ENCODE measurements at places on chromosomes 12 and 14.

GRCh38 chr12:131738196-131738595, 27.3 kb downstream of the SFSWAP start:
- DNase-seq: no peak

- no peak for DNase-seq
Observed at GRCh38 chr14:51094282-51094821, 553 bp downstream of the TRIM9 start.

DNA sequence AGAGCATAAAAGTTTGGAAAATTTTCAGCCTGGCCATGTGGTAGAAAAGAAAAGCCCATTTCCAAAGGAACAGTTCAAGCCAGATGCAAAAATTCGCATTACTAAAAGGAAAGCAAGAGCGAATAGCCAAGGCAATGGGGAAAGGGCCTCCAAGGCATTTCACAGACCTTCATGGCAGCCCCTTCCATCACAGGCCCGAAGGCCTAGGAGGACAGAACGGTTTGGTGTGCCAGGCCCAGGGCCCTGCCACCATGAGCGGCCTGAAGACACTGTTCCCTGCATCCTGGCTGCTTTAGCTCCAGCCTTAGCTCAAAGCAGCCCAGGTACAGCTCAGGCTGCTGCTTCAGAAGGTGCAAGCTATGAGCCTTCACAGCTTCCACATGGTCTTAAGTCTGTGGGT, 243.5 kb downstream of the PCNX1 start:
- DNase-seq: no peak

- no peak for DNase-seq
Observed at GRCh38 chr12:121439715-121440114, 39.8 kb downstream of the RNF34 start.

DNA sequence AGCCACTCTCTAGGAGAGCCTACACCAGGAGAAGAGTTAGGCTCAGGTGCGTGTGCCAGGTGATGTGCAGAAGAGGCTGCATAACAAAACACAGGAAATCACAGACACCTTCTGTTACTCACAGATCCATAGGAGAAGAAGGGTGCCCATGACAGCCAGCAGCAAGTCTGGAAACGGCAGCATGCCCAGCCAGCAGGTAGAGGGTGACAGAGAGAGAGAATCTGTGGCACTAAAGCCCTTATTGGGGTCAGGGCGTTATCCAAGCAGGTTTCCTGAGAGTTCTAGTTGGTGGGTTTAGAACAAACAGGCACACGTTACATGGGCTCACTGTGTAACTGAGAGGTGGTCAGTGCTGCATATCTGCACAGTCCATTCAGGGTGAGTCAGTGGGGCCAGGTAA, 14.9 kb upstream of the SLC8A3 start:
- DNase-seq: no peak

- DNase-seq: peak; percentile 95
Observed at GRCh38 chr12:46523863-46524770, 151.5 kb upstream of the SLC38A2 start.

DNA sequence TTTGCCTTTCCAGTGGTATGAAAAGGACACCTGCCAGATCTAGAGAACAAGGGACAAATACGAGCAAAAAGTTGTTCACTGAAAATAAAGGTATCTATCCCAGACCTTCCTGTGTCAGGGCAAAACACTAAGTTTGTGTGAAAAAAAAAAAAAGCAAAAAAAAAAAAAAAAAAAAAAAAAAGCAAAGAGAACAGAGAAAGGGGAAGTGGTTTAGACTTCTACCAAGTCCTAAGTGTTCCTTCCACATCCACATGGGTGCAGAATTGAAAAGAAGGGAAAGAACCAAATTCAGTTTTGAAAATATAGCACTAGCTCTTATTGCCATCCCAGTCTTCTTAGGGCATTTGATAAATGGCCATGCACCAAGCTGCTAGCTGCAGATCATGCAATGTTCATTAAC, 41.7 kb downstream of the ZCRB1 start:
- DNase-seq: no peak

- DNase-seq: peak; percentile 74
Observed at GRCh38 chr12:42421844-42422779, 96.1 kb downstream of the PPHLN1 start.

DNA sequence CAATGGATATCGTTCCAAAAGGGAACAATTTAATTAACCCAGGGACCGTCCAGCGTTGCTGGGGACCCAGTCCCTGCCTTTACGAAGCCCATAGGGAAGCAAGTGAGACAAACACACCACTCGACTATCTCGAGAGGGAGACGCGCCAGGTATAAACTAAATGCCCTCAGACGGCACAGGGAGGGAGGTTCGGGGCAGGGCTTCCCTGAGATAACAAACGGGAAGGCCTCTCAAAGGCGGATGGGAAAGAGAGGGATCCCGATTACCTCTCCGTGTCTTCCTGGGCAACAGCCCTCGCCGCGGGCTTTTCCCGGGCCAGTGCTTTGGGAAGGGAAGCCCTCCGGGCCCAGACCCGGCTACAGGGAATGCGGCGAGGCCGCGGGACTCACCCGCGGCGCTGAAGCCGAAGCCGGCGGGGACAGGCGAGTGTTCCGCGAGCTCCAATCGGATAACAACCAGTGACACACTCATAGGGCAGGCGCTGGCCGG, 390 bp downstream of the BRAP start:
- no peak for DNase-seq

DNA sequence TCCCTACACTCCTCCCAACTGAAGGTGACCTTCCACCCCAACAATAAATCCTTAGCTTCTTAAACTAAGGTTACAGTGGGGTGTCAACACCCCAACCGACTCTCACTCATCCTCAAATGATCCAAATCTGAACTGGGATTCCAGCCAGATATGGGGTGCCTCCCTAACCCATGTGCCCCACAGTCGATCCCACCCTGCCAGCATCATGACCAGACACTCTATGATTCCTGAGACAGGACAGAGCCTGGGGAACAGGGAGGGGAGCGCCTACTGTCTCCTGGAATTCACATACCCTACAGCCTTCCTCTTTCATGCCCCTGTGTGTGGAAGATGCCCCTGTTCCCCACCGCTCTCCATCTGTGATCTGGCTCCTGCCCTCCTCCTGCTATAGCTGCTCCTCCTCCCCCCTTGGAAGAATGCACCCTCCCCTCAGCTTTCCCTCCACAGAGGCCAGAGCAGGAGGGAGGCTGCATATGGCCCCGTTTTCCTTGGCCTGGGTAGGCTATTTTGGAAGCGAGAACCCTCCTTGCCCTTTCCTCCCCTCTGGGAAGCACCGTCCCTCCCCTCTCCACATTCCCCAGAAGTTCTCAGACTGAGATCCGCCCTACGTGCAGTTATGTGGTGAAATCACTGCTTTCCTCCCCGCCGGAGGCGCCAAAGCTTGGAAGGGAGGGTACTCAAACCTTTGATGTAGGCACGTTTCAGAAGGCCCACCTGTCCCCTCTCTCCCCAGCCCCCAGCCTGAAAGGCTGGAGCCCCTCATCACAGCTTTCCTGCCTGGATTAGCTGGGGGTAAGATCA, 48.0 kb downstream of the SMUG1 start:
- DNase-seq: peak; percentile 79

DNA sequence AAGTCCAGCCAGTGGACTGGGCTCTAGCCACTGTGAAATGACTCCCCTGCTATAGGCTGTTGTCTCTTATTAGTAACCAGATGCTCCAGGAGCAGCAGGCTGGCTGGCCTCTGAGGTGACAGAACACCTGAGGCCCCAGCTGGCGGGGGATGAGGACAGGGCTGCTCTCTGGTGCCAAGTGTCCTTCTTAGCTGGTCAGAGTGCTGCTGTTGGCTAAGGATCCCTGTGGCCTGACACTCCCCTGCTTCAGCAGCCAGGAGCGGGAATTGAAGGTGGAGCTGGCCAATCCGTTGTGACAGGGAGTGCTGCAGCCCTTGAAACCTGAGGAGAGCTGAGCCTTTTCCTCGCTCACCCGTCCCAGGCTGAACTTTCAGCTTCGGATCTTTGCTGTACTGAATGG, 30.7 kb downstream of the TMEM229B start:
- DNase-seq: peak; percentile 25

DNA sequence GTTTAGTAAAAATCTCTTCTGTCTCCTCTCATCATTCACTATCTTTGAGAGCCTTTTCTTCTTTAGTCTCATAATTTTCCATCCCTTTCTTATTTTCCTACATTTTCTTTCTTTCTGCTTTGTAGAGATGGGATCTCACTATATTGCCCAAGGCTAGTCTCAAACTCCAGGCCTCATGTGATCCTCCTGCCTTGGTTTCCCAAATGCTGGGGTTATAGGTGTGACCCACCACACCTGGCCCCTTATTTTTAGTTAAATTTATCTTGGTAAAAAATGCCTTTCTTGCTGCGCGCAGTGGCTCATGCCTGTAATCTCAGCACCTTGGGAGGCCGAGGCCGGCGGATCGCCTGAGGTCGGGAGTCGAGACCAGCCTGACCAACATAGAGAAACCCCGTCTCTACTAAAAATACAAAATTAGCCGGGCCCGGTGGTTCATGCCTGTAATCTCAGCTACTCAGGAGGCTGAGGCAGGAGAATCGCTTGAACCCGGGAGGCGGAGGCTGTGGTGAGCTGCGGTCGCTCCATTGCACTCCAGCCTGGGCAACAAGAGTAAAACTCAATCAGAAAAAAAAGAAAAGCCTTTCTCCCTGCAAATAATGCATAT, 996 bp downstream of the SLC2A3 start:
- peak; percentile 9 for DNase-seq

DNA sequence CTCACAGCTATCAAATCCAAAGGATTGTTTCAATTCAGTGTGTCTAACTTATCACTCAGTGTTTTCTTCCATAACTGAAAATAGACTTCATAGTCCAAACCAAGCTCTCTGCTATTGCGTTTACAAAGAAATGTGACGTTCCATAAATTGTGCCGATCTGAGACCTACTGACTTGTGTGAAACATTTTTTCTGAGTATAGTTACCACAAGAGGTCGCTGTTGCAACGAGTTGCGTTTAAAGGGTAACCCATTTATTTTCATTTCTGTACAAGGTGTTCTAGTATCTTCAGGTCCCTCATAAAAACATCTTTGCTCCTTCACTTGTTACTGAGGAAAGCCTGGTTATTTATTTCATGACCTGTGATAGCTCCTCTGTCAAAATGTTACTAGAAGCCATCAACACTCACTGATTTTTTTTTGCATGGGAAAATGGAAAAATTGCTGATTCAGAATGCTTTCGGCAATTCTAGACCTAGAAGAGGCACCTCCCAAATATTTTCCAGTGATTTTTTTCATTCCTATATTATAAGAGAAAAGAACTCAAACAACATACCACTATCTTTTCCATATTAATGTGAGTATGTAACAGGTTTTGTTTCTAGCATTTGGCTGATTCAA, 60.9 kb upstream of the OR4E1 start:
- peak; percentile 3 for DNase-seq

DNA sequence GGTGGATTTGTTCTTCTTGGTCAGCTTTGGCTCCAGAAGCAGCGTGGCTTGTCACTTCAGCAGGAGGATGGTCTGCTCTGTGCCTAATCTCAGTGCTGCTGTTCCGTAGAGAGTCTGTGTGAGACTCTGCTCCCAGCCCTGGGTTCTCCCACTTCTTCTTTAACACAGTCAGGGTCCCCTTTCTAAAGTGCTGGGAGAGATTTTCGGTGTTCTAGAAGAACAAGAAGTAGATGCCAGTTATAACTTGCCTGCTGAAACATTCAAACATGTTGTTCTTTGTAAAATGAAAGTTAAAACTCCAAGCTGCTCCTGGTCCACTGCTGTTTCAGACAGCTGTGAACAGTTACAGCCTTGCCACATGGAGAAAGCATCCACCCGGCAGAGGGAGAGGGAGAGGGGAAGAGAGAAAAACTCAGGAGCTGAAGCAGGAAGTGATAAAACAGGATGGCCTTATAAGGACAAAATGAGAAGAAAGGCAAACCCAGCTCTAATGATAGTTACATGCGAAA, 55.2 kb upstream of the CERS5 start:
- DNase-seq: peak; percentile 96

GRCh38 chr12:58922849-58923248, 2.5 kb upstream of the LRIG3 start:
- peak; percentile 84 for DNase-seq

DNA sequence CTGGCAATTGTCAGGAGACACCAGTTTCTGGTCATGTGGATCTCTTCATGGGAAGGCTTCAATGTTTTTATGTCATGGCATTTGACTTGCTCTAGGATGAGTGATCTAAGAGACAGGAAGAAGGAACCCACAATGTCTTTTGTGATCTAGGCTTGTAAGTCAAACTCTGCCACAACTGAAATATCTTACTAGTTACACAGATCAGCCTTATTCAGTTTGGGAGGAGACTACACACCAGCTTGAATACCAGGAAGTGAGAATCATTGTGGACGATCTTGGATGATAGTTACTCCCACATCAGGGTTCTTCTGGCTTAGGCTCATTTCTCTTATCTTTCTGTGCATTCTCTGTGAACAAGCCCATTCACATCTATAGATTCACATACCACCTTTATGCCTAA, 236.2 kb upstream of the FBXO33 start:
- DNase-seq: no peak

DNA sequence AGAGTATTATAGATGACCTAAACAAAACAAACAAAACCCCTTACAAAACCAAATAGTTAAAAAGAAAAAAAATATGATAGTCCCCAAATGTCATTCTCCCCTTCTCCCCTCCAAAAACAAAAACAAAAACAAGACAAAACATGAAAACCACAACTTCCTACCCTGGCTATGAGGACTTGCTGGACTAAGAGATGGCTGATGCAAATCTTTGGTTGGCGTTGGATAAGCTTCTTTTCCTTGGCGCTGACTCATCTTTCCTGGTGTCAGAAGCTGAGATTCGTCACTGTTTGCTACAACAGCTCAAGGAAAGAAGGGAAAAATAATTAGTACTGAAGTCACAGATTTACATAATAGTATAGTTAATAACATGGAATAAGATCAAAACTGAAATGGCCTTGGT, 102.5 kb upstream of the BBS10 start:
- peak; percentile 70 for DNase-seq

- no peak for DNase-seq
Observed at GRCh38 chr12:617304-617915, 45.8 kb downstream of the NINJ2 start.

DNA sequence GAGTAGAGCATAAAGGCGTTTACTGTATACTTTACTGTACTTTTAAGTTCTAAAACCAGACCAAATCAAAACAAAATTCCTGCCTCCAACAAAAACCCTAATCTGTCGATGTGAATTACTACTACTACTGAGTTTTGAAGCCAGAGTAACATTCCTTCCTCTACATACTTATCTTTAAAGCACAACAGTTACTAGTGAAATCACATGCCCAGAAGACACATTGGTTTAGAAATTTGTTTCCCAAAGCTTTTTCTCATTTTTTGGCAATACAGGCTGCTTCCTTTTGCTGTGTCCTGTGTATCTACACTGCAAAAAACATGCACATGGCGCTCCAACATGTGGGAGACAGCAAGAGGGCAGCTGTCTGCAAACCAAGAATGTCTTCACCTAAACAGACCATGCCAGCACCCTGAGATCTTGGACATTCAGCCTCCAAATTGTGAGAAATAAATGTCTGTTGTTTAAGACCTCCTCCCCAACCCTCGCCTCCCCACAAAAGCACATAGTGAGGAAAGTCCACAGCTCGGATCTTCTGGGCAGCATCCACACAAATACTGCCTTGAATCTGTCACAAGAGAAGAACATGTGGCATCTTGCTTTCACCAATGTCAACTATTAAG, 21.1 kb downstream of the SETD3 start:
- DNase-seq: no peak
